ENCODE measurements at places on chromosomes 3 and 15.

DNA sequence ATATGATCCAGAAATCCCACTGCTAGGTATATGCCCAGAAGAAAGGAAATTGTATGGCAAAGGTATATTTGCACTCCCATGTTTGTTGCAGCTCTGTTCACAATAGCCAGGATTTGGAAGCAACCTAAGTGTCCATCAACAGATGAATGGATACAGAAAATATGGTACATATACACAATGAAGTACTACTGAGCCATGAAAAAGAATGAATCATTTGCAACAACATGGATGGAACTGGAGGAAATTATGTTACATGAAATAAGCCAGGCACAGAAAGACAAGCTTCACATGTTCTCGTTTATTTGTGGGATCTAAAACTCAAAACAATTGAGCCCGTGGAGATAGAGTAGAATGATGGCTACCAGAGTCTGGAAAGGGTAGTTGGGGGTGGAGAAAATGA, 55.5 kb upstream of the BDH1 start:
- DNase-seq: no peak

- no peak for DNase-seq
These were observed 3.2 kb upstream of the ARPP21 start for GRCh38 chr3:35635926-35636683.

DNA sequence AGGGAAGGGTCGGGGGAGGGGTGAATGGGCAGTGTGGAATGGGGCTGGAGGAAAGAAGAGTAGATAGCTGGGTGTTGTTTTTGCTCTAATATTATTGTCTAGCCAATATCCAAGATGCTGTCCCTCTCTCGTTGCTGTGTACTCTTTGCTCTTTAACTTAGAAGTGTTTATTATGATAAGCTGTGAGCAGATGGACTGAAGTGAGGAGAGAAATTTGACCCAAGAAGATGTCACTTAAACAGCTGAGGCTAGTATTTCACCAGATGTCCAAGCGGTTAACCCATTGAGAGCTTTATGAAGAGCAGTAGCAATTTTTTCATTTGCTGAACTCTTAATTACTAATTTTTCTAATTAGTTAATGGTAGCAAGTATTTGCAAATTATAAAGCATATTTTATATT, 212.2 kb upstream of the TP63 start:
- DNase-seq: no peak

DNA sequence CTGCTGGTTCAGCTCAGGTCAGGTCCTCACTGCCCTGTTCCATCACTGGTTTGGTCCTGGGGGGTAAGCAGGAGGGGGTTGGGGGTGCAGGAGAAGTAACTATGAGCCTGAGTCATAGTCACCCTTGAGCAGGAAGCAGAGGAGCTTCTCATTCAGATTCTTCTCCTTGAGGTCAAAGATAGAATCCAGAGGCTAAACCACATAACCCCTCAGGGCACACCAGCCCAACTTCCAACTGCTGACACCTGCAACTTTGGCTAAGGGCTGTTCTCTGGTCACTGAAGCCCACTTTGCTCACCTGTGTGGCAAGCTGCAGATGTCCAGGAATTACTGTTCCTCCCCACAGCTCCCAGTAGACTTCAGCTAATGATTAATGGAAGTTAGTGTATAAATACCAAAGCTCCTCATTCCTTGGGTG, 48.8 kb upstream of the LRRFIP2 start:
- no peak for DNase-seq

- no peak for DNase-seq
These were observed 123.4 kb downstream of the SATB1 start for GRCh38 chr3:18301781-18302180.

DNA sequence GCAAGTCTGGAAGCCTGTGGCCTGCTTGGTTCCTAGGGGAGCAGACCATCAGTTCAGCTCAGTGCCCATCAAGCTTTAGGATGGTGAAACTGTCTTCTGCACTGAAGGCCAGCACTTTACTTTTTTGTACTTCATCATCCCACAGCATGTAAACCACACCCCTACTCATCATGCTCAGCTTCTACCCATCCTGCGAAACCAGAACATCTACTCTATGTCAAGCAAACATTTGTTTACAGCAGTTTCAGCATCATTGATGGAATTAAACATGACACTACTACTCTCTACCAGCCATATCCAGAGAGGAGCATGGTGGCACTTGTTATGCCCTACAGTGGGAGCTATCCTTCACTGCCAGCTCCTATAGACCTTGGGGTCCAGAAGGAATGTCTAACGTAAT, 306.6 kb downstream of the SOX2 start:
- DNase-seq: no peak

- DNase-seq: no peak
These were observed 4.6 kb downstream of the MAN2C1 start for GRCh38 chr15:75363786-75364185.

- DNase-seq: no peak
These were observed 42.4 kb downstream of the TMEM40 start for GRCh38 chr3:12716605-12717151.

DNA sequence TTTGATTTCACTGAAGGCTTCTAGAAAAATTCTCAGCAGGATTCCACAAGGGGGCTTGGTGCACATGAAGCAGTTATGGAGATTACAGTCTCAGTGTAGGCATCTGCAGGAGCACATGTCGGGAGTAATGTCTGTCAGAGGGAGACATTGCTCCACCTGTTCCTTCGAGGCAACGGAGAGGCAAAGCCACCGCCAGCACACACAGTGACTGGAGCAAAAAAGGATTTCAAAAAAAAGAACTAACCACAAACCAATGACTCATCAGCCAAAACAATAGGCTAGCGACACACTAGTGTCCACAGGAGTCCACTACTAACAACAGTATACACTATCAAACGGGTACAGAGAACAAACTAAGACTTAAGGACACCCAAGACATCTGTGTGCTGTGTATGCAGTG, 68.9 kb downstream of the NPTN start:
- no peak for DNase-seq

- no peak for DNase-seq
These were observed 353.3 kb downstream of the LPP start for GRCh38 chr3:188507244-188507720.

DNA sequence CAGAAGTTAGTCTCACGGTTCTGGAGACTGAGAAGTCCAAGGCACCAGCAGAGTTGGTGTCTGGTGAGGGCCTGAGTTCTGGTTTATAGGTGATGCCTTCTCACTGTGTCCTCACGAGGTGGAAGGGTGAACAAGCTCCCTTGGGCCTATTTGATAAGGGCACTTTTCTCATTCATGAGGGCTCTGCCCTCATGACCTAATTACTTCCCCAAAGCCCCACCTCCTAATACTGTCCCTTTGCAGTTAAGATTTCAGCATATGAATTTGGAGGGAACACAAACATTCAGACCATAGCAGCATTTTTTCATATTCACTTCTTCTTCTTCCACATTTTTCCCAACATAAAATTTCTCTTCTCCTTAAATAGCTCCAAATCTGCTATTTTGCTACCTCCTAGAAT, 41.5 kb downstream of the TMEM41A start:
- no peak for DNase-seq

- DNase-seq: no peak
These were observed 29.6 kb downstream of the SST start for GRCh38 chr3:187640569-187641059.

DNA sequence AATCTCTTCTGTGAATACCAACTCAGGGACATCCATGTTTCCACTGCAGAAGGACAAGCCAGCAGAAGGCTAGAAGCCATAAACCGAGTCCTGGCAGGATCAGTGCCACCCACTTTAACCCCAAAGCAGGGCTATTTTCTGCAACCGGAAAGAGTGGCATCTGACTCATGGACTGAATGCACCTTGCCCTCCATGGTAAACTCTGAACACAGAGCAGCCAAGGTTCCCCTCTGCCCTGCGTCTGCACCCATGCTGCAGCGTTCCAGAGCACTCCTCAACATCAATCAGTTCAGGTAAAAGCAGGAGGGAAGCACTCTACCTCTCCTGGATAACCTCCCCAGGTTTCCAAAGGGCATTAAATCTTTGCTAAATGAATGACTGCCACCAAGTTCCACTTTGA, 801 bp upstream of the NGRN start:
- DNase-seq: no peak

GRCh38 chr15:72231066-72231832, at the start of gene PKM:
Gene PKM (minus strand): TSS chr15:72231190. CDS start chr15:72219097, 12,093 bp downstream.
- DNase-seq: peak; percentile 94

DNA sequence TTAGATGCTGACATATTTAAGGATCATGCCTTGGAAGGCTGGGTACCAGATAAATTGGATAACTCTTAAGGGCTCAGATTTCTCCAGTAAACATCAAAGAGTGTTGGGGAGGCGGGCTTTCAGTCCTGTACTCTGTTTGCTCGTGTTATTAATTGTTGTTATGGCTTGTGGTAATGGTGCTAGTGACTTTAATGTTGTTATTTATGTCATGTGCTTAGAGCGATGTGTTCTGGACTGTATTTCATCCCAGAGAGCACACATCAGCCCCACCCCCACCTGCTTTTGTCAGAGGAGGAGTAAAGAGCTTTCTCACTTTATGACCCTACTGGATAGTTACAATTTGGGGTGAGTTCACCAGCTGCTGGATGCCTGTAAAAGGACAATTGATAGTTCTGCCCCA, 386.3 kb downstream of the EPHB1 start:
- DNase-seq: no peak

GRCh38 chr15:25619076-25619475, 180.3 kb upstream of the UBE3A start:
- DNase-seq: no peak

- no peak for DNase-seq
These were observed 30.1 kb downstream of the SST start for GRCh38 chr3:187639927-187640568.

- DNase-seq: no peak
These were observed 632.2 kb downstream of the MAGI1 start for GRCh38 chr3:65406470-65406869.

- no peak for DNase-seq
These were observed 28.2 kb downstream of the C3orf62 start for GRCh38 chr3:49248840-49249227.

DNA sequence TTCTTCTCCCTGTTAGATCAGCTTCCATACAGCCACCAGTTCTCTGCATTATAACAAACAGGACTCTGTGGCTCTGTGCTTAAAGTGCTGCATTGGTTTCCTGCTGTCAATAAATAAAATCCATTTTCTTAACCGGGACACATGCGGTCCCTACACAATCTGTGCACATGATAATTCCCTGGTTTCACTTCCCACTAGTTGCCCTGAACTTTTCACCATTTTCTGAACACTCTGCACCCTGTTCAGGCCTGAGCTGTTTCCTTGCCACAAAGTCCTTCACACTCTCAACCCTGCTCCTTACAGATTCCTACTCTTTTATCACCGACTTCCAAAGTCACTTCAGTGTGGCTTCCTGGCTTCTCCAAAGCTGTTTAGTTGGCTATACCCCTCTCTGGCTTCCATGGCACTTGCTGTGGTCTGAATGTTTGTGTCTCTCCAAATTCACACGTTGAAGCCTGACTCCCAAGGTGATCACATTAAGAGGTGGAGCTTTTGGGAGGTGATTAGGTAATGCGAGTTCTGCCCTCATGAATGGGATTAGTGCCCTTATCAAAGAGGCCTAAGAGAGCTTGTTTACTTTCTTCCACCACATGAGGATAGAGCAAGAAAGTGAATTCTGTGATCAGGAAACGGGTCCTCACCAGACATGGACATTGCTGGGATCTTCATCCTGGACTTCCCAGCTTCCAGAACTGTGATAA, 233.4 kb downstream of the CHST2 start:
- DNase-seq: no peak

DNA sequence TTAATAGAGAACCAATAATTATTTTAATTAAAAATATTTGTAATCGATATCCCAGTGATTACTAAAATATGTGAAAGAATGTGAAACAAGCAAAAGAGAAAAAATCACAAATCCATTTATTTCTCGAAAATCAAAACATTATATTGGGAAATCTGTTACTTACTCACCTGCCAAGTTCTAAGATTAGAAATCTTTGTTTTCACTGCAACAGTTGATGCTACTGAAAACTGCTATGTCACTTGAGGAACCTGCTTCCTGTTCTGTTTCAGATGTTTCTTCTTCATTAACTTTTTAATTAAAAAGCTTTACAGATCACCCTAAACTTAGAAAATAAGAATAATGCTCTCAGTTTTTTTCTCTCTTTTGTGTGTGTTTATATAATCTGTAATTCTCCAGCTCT, 13.7 kb upstream of the DPH6 start:
- DNase-seq: no peak

- no peak for DNase-seq
These were observed 30.7 kb downstream of the LMCD1 start for GRCh38 chr3:8532251-8532871.

GRCh38 chr15:50190166-50190570, 8.2 kb downstream of the SLC27A2 start:
- no peak for DNase-seq

DNA sequence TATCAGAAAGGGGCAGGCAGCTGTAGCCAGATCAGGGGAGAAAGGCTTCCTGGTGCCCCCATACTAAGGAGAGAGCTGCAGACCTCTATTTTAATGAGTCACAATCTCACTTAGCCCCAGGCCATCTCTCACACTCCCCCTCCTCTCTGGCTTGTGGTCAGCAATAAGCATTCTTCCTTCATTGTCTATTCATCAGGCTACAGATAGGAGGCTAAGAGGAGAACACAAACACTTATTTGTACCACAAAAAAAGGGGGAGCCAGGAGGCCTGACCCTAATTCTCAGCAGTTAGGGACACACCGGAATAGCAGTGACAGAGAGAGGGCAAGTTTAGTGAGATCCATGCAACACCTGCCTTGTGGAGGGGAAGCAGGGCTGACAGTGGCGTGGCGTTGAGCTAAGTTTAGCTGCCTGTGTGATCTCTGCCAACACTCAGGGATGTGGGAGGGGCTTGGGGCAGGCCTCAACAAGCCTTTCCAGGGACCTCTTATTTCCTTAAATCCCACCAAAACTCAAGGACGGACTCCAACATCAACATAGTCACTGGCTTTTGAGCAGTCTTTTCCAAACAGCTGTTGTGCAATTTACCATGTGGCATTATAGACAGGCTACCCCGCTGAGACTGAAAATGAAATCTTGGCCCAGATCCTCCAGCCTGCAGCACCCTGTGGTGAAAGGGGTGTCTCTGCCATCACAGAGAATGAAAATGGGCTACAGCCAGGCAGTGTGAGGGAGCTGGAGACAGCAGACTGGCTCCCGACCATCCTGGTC, 191.9 kb upstream of the TSC22D2 start:
- DNase-seq: no peak

All from stimulated activated CD4-positive, alpha-beta T cell treated with anti-CD3 and anti-CD28 coated beads, Interleukin-1b, Interleukin-23, amount 100 ng/mL, for 1 hour (primary cell).